ENCODE measurements at places on chromosomes 12 and 14.

DNA sequence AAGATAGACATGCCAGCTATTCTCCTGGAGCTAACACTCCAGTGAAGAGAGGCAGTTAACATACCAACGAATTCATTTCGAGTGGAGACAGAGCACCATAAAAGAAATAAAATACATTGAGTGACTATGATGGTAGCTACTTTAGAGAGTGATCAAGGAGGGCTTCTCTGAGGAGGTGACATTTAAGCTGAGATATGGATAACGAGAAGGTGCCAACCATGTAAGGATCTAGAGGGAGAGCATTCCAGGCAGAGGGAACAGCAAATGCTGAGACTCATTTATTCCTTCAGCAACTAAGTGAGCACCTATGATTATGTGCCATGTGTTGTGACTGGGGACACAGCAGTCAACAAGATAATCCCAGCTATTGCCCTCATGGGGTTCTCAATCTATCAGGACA, 28.3 kb upstream of the OAS1 start:
- no peak for DNase-seq

- no peak for DNase-seq
Observed at GRCh38 chr14:81474685-81475324, 58.8 kb downstream of the SEL1L start.

GRCh38 chr12:110563702-110564470, 19.2 kb downstream of the PPTC7 start:
- DNase-seq: no peak

- DNase-seq: no peak
Observed at GRCh38 chr14:71620401-71620800, 311.8 kb upstream of the RGS6 start.

- no peak for DNase-seq
Observed at GRCh38 chr14:38989922-38990546, 113.0 kb downstream of the SEC23A start.

DNA sequence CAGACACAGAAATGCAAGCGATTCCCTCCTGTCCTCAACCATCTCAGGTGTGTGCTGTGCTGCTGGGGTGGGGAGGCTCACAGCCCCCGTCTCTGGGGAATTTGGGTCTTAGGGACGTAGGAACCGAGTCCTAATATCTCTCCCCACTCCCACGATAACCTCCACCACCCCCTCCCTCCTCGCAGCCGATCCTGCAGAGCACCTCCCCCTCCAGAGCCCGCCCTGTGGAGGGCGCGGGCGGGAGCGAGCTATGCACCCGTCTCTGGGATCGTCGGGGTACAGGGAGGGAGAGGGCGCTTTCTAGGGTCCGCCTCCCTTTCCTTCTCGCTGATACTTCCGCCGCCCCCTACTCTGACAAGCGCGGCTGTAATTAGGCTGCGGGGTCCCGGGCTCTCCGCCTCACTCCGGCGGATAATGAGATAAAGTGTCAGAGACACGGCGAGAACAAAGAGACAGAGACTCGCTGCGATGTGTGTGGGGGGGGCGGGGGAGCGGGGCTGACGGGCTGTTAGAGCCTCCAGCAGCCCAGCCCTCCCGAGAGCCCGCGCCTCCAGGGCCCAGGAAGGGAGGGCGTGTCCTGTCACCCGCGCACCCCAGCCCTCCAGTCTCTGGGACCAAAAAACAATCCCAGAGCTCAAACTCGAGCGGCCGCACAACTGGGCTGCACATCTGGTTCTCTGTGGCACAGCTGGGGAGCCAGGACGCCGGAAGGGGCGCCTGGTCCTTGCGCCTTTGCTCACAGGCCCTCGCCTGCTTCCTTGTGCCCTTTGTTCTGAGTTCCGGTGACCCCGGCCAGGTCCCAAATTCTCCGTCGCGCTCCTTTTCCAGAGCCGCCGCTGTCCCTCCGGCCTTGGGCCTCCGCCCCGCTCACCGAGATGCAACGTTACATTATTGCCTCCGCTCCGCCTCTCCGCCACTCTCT, 8.7 kb downstream of the SHMT2 start:
- no peak for DNase-seq

DNA sequence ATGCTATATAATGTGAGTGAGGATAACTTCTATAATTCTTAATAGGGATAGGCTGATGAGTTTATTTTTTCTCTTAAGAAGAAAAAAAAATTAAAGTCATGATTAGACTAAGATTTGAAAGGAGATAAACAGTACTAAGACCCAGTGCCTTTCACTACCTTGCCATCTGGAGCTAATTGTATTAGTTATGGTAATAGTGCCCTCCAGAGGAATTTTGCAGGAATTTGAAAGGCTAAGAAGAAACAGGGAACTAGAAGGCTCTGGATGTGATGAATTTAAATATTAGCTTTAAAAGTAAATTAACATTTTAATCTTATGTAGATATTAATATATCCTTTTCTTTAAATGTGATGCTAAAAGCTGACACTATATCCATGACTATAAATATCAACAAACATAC, 36.6 kb upstream of the PIK3C2G start:
- no peak for DNase-seq

GRCh38 chr12:101566318-101566717, 28.5 kb upstream of the MYBPC1 start:
- no peak for DNase-seq

GRCh38 chr14:91875525-91876286, 8.4 kb upstream of the TC2N start:
- DNase-seq: no peak

DNA sequence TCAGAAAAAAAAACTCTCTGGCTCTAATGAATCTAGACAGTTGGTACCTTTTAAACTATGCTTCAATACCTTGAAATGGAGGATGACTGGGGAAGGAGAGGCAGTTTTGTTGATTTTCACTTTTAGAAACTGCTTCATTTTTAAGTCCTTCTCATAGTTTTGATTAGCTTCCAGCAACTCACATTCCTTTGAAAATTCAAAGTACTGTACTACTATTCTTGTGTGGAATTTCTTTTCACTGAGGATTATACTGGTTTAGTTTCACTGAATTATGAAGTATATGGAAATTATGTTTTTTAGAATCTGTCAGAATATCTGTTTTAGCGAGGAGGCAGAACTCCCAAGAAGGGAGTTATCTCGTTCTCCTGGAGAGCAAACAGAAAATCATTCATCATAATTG, 116.3 kb downstream of the TGFB3 start:
- no peak for DNase-seq

- no peak for DNase-seq
Observed at GRCh38 chr12:4089121-4089606, 184.4 kb upstream of the CCND2 start.

DNA sequence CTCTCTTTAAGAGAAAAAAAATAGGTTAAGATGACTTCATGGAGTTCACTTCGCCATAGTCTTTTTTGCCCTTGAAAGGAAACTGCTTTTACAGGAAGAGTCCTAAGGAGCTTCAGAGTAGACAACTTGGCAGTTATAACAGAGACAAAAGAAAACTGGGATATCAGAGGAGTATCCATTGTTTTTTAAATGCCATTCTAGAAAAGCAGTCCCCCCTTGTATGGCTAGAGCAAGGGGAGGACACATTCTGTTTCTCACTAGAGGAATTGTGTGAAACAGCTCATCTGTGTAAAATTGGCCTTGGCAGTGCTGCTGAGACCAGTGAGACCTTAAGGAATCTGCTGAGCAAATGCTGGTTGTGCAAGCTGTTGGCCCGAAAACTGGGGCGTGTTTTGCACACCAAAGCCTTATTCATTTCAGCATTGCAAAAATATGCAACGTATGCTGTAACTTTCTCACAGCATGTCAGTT, 128.0 kb downstream of the GPR135 start:
- DNase-seq: no peak

GRCh38 chr14:51636109-51636508, 15.6 kb upstream of the FRMD6 start:
- DNase-seq: no peak

- no peak for DNase-seq
Observed at GRCh38 chr12:48286665-48287064, 64.1 kb downstream of the ZNF641 start.

DNA sequence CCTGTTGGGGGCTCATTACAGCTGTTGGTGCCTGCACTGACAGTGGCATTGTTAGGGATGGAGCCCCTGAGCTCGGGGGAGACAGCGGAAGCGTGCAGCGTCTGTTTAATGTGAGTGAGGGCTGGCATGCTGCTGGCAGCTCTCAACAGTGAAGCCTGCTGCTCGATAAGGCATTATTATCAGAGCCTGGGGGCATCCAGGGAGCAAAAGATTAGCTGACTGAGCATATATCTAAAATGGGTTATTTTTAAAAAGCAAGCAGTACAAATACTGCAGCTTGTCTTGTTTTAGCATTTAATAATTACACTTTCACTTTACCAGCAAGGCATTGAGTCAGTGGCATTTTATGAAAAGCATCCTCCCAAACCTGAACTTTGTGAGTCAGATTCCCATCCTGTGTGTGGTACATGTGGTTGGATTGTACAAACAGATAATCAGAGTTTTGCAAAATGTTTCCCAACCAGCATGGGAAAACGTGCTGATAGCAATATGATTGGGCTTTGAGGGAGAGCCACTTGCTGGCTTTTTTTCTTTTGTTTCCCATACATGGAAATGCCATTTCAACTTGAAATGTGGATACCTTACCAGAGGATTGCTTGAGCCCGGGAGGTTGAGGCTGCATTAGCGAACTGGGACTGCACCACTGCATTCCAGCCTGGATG, 150.8 kb downstream of the PRKCH start:
- peak; percentile 74 for DNase-seq

DNA sequence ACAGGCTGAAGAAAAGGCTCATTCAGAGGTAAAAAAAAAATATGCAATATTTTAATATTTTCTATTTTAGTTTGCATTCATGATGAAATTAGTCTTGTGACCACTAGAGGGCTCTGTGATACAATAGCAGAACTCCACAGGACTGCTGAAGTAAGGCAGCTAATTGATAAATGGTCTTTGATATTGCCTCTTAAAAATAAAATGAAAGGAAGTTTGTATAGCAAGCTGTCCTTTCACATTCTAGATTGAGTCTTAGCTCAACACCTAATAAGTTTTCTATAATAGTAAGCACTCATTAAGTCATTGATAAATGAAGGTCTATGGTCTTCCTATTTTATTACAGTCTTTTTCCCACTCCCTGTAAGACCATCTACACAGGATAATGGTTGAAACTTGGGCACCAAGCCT, 315.7 kb downstream of the NAV3 start:
- DNase-seq: no peak

- no peak for DNase-seq
Observed at GRCh38 chr14:54877015-54877702, 25.5 kb downstream of the GCH1 start.

GRCh38 chr12:21416511-21417121, 20.8 kb upstream of the PYROXD1 start:
- no peak for DNase-seq

All from CD4-positive, alpha-beta T cell treated with Interleukin-6 at 100 ng/mL for 8 hours (primary cell).